ENCODE measurements at places on chromosomes 2 and 18.

DNA sequence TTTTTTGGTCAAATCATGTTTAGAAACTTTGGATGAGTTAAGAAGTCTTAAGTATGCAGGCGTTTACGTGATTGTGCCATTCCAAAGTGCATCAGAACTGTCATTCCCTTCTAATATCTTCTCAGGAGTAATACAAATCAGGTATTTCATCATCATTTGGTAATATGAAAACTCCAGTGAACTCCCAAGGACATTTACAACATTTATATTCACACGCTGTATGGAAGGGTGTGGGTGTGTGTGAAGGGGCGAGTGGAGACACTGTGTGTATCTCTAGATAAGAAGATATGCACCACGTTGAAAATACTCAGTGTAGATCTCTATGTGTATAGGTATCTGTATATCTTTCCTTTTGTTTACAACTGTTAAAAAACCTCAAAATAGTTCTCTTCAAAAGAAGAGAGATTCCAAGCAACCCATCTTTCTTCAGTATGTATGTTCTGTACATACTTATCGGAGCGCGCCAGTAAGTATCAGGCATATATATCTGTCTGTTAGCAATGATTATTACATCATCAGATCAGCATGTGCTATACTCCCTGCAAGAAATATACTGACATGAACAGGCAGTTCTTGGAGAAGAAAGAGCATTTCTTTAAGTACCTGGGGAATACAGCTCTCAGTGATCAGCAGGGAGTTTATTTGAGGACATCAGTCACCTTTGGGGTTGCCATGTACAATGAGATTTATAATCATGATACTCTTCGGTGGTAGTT, 29.3 kb downstream of the COX7A2L start:
- DNase-seq: no peak

DNA sequence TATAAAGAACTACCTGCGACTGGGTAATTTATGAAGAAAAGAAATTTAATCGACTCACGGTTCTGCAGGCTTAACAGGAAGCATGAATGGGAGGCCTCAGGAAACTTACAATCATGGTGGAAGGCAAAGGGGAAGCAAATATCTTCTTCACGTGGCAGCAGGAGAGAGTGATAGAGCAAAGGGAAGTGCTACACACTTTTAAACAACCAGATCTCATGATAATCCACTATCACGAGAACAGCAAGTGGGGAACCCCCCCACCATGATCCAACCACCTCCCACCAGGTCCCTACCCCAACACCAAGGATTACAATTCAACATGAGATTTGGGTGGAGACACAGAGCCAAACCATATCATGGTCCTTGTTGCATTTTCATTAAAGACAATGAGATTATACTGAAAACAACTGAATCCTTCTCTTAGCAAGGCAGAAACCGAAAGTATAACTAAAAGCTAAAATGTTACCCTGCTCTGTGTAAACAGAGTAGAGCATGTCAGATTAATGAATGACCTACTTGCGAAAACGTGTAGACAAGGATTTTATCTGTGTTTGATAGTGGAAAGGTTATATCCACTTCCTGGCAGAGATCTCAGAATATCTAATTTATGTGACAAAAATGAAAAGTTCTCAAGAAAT, 60.1 kb upstream of the RBBP8 start:
- no peak for DNase-seq

DNA sequence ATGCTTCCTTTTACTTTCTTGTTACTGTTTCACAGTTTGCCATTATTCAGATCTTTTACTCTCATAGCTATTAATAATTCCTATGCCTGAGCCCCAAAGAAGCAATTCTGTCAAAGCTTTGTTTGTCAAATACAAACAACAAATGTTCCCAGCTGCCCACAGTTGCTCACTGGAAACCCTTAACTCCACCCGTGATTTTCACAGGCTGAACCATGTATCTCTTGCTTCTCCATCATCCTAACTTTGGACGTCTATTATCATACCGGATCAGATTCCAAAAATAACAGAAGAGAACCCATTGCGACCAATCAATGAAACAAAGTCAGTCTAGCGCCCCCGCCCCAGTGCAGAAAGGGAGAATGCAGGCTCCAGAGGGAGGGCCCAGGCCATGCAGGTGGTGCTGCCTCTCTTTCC, 24.2 kb downstream of the COLEC12 start:
- no peak for DNase-seq

GRCh38 chr2:10089565-10090190, 9.5 kb upstream of the CYS1 start:
- DNase-seq: no peak

DNA sequence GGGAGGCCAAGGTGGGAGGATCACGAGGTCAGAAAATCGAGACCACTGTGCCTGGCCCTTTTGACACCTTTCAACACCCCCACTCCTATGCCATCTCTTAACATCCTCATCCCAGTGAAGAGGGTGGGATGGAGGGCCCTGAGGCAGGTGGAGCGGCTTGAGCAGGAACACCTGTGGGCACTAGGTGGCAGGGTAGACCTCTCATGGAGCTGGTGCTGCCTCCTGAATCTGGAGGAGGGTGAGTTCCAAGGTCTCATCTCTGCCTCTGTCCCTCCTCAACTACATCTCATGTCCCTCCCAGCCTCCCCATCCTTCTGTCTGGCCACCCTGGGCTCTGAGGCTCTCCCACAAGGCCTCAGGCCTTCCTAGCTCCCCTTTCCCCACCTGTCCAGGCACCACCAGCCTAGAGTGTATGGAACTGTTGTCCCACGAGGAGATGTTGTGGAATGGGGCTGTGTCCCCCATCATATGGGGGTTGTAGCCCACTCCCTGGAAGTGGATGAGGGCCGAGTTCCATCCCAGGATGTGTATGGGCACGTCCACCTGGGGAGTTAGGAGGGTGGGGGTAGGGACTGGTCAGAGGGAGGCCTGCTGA, 17.0 kb upstream of the CRYBA2 start:
- no peak for DNase-seq

GRCh38 chr2:197090742-197091367, 164.3 kb upstream of the PGAP1 start:
- DNase-seq: no peak

DNA sequence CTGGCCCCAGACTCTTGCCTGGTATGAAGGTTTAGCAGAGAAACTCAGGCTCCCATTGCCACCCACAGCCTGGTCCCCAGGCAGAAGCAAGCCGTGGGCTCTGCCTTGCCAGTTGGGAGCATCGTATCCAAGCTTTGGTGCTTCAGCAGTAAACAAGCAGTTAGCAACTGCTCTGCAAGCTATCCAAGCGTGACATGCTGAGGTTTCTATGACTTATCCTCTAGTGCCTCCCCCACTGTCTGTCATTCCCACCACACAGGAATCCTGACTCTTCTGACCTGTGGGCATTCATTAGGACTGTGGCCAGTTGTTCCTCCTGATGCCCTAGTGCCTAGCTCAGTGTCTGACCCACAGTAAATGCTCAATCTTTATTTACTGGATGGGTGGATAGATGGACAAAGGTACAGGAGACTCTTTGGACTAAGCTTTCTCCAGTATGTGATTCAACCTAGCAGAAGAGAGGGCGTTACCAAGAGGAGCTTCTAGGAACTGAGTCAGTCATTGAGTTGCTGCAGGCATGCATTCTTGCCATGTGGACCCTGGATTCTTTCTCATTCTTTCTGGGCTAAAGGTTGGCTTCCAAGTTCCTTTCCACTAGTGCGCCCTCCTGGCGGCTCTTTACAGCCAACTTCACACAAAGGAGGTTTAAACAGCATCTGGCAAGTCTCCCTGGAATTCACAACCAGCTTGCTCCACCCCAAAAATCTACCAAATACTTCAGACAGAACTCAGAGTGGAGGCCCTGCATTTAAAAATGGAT, 40.6 kb upstream of the MRPL19 start:
- no peak for DNase-seq
